ENCODE measurements at places on chromosomes 7 and 10.
A peak's percentile ranks its signal among the peaks of the same experiment; 100 is the strongest.

DNA sequence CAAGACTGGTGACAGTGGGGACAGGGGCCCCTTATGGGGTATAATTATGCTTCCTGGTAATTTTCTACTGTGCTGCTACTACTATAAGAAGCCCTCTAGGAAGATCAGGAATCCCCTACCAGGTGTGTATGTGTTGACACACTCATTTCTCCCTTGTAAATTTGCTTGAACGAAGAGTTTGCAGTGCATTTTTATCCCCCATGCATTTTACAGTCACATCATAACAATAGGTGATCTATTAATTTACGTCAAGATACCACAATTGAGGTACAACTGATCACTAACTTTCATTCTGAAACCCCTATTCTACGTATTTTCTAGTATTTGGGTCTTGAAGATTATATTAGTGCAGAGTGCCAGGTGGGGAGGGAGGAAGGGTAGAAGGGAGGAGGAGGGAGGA is 252.2 kb downstream of the NSUN6 start:
- H3K4me1 ChIP-seq = peaks cover 10% of the 10 kb centered on the region
- no peak for DNase-seq
- H3K4me3 ChIP-seq = no peak overlapping the region
- H3K27ac ChIP-seq = no peak overlapping the region

GRCh38 chr7:4830176-4830575 is 31.7 kb downstream of the PAPOLB start:
- H3K27me3 ChIP-seq = no peaks in the 10 kb centered on the region
- H3K4me3 ChIP-seq = no peak overlapping the region
- no peaks in the 10 kb centered on the region for H3K4me1 ChIP-seq
- H3K36me3 ChIP-seq = no peaks in the 10 kb centered on the region
- no peak for DNase-seq

DNA sequence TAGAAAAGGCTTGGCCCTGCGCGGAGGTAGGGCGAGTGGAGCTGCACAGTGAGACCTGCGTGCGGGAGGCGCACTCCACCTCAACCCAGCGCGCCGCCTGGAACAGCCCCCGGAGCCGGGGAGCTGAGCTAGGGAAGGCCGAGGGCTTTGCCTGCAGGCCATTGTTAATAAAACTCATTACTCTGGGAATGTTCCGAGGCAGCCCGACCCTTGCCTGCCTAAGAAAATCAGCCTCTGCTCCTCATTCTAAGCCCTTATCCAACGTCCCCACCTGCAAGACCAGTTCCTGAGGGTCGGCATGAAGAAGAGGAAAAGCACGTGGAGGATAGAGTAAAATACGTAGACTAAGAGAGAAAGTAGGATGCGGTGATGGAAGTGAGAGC is 55.3 kb downstream of the C7orf25 start:
- no peak overlapping the region for H3K4me3 ChIP-seq
- peaks cover 2% of the 10 kb centered on the region for H3K36me3 ChIP-seq
- no peak overlapping the region for H3K27ac ChIP-seq
- DNase-seq = no peak
- peaks cover 5% of the 10 kb centered on the region for H3K4me1 ChIP-seq

DNA sequence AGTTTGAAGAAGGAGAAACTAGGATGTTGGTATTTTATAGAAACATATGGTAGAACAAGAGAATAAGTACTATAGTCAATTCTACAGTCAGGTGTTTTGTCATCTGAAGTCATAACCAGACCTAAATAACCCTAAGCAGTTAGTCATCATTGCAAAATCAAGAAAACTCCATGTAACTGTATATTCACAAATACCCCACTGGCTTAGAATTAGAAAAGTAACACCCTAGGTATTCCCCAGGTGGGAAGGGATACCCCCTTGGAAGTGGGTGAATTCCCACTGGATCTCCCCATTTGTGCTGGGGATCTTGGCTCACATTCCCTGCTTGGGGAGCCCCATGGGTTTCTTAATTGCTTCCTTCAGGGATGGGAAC is 45.9 kb upstream of the ITGB8 start:
- H3K4me3 ChIP-seq = no peak overlapping the region
- peaks cover 17% of the 10 kb centered on the region for H3K4me1 ChIP-seq
- H3K27me3 ChIP-seq = no peaks in the 10 kb centered on the region
- H3K27ac ChIP-seq = no peak overlapping the region
- no peak for DNase-seq

DNA sequence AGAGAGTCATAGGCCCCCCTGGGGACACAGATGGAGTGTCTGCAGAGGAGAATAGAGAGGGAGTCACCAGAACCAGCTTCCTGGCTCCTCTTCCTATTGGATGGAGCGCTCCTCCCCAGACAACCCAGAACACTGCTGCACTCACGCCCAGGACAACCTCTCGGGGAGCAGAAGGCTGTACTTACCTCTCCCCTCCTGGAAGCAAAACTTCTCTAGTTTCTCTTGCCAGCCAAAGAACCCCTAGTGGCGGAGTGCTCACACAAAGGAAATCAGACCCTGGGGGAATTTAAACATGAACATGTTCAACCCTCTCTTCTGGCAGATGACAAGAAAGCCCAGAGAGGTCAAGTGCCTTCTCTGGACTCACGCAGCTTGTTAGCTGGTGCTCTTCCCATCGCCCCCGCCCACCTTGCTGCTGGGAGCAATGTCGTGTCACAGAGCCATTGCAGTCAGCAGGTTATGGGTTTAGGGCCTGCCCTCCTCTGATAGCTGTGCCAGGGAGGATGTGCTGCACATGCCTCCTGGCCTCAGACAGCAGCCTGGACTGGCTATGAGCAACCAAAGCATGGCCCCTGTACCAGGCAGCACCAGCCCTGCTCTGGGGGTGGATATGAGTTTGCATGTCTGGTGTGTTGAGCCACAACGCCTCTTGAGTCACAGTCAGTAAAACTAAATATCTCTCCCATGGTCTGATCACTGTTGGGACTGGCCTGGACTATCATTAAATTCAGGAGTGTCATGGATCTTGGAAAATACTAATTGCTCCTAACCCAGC is 84.4 kb downstream of the SLIT1 start:
- DNase-seq = no peak
- H3K27ac ChIP-seq = no peak overlapping the region
- peaks cover 2% of the 10 kb centered on the region for H3K4me1 ChIP-seq
- no peaks in the 10 kb centered on the region for H3K36me3 ChIP-seq

GRCh38 chr7:83055197-83055596 is 107.5 kb downstream of the PCLO start:
- no peaks in the 10 kb centered on the region for H3K4me1 ChIP-seq
- no peak overlapping the region for H3K4me3 ChIP-seq
- no peak for DNase-seq
- H3K27ac ChIP-seq = no peak overlapping the region
- no peaks in the 10 kb centered on the region for H3K36me3 ChIP-seq

DNA sequence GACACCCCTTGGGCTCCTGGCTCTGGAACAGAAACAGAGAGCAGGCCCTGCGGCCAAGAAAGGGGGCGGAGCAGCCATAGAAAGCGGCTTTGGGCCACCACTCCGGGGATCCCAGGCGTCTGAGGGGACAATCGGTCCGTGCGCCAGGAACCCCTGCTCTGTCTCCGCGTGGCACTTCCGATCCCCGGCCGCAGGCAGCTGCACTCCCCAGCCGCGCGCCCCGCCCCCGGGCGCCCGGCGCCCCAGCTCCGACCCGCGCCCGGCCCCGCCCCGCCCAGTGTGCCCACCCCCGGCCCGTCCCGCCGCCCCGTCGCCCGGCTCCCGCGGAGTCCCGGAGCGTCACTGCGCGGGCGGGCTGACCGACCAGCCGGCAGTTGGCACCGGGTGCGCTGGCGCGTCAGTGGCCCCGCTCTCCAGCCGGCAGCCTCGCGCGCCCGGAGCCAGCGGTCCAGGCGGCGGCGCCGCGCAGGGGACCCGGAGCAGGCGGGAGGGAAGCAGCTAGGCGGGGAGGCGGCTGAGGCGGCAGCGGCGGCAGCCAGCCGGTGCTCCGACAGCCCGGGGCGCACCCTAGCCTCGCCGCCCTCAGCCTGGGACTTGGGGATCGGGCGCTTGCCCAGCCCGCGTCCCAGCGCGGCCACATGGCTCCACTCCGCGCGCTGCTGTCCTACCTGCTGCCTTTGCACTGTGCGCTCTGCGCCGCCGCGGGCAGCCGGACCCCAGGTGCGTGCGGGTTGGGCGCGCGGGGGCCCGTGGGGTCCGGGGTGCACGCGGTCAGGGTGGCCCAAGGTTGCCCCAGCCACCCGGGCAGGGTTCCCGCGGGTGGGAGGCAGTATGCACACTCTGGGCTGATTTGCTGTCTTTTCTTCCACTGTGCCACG is at the start of gene ADAMTS14:
ADAMTS14 (plus strand) TSS at position 342 of the 878 bp plus-strand sequence; CDS start at position 639, 297 bp downstream.
- peaks cover 42% of the 10 kb centered on the region for H3K4me1 ChIP-seq
- peak within 1 kb of the TSS; percentile 86 for H3K4me3 ChIP-seq
- peaks cover 1% of the 10 kb centered on the region for H3K36me3 ChIP-seq
- DNase-seq = peak; percentile 89
- peaks cover 3% of the 10 kb centered on the region for H3K27me3 ChIP-seq

GRCh38 chr7:105589356-105590077 is 8.2 kb upstream of the EFCAB10 start:
- no peak overlapping the region for H3K27ac ChIP-seq
- H3K4me3 ChIP-seq = no peak overlapping the region
- H3K4me1 ChIP-seq = peaks cover 11% of the 10 kb centered on the region
- no peak for DNase-seq
- no peaks in the 10 kb centered on the region for H3K36me3 ChIP-seq

DNA sequence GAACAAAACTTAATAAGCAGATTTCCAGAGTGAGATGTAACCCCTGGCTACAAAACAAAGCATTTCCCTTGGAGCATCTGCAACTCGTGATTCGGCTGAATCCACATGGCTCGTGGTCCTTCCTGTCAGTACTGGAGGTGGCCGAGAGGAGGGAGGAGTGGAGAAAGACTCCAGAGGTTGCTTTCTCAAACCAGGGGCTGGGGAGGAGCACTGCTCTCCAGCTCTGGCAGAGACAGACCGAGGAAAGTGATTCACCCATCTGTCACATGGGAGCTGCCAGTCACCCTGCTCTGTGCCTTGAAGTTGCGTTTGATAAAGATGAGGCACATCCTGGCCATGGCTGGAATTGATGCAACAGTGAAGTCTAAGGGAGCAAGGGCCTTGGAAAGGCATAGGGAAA is 72.7 kb downstream of the COL13A1 start:
- peaks cover 12% of the 10 kb centered on the region for H3K36me3 ChIP-seq
- no peak overlapping the region for H3K4me3 ChIP-seq
- H3K27me3 ChIP-seq = no peaks in the 10 kb centered on the region
- DNase-seq = no peak
- H3K4me1 ChIP-seq = no peaks in the 10 kb centered on the region

GRCh38 chr10:44478040-44478439 is 93.1 kb upstream of the CXCL12 start:
- H3K4me1 ChIP-seq = peaks cover 21% of the 10 kb centered on the region
- no peak overlapping the region for H3K4me3 ChIP-seq
- H3K27ac ChIP-seq = no peak overlapping the region
- peaks cover 7% of the 10 kb centered on the region for H3K36me3 ChIP-seq

DNA sequence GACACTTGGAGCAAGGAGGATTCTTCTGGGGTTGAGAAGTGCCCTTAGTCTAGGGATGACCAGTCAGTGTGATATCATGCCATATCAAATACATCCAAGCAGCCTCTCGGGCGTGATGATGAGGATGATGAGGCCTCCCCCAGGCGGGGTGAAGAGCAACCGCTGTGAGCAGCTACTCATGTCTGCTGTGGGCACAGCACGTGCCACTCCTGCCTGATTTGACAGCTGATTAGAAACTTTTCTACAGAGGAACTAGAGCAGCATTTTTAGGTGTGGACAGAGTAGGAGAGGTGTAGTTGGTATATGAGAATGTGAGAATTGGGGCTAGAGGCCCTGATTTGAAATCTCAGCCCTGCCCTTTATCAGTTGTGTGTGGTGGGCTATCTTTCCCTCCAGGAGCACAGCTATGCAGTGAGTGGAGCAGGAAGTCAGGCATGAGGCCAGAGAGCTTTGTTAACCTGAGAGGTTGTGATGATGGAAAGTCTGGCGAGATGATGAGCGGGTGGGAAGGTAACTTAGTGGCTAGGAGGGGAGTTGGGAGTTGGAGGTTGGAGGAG is 49.6 kb upstream of the COBL start:
- no peaks in the 10 kb centered on the region for H3K4me1 ChIP-seq
- DNase-seq = no peak
- no peaks in the 10 kb centered on the region for H3K36me3 ChIP-seq
- H3K27ac ChIP-seq = no peak overlapping the region
- no peak overlapping the region for H3K4me3 ChIP-seq
- peaks cover 22% of the 10 kb centered on the region for H3K27me3 ChIP-seq

- H3K27me3 ChIP-seq = no peaks in the 10 kb centered on the region
- H3K4me1 ChIP-seq = peaks cover 93% of the 10 kb centered on the region
- no peak overlapping the region for H3K4me3 ChIP-seq
- H3K36me3 ChIP-seq = no peaks in the 10 kb centered on the region
- H3K27ac ChIP-seq = peak overlapping the region; percentile 57
Observed at GRCh38 chr7:17526621-17527020, 228.2 kb downstream of the AHR start.

DNA sequence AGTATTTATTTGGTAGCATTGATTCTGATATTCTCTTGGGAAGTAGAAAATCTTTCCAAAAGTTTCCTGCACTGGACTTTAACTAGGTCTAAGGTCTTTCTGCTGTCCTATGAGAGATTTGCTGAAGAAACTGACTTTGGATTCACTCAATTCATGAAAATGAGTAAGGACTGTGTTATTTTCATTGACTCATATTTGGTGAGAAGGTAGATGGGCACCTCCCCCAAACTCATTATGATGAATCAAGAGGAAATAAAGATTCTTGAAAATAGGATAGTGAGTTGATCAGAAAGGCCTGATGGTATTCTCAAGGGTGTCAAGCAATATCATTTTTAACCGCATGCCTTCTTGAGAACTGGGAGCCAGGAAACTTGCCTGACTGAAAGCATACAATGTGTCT is 110.3 kb downstream of the RNF133 start:
- DNase-seq = no peak
- no peak overlapping the region for H3K27ac ChIP-seq
- no peak overlapping the region for H3K4me3 ChIP-seq
- H3K4me1 ChIP-seq = no peaks in the 10 kb centered on the region

DNA sequence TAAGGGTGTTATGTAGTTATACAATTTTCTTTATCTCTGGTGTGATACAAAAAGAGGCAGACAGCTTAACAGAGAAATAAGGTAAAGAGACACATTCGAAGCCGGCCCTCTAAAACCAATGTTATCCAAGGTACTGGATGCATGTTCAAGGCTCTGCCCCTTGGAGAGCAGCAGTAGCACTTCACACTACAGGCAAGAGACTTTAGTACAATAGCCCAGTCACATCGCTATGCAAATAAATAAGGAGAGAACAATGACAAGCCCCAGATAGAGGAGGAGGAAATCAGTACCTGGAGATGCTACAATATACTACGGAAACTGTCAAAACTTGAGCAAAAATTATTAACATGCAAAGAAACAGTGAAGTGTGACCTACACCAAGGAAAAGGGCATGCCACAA is 111.1 kb downstream of the ITGB1 start:
- peaks cover 3% of the 10 kb centered on the region for H3K4me1 ChIP-seq
- no peak overlapping the region for H3K4me3 ChIP-seq
- no peaks in the 10 kb centered on the region for H3K27me3 ChIP-seq
- H3K27ac ChIP-seq = no peak overlapping the region

DNA sequence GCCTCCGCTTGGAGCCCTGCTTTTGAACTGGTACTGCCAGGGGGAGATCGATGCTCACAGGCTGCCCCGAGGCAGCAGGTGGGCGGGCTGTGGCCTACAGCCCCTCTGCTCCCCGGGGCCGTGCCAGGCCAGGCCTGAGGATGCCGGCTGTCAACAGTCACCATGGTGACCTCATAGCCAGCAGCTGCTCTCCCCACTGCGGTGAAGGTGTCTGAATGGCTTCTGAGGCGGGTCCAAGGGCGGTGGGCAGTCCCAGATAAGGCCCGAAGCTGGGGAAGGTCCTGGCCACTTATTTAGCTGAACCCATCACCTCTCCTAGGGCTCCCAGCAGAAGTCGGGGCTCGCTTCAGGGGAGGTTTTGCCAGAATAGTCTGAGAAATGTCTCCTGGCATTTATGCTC is 179.3 kb downstream of the ARHGAP12 start:
- no peak for DNase-seq
- no peaks in the 10 kb centered on the region for H3K36me3 ChIP-seq
- H3K4me1 ChIP-seq = peaks cover 45% of the 10 kb centered on the region
